T-helper 17 cell (primary cell): ENCODE measurements at places on chromosomes 16 and 17.

- DNase-seq, result no peak
Measured at GRCh38 chr17:31371511-31372097, 19.9 kb upstream of the RAB11FIP4 start.

GRCh38 chr17:56510554-56511342 lies 82.8 kb upstream of the NOG start:
- DNase-seq, result no peak

GRCh38 chr17:28745786-28746411 lies 2.1 kb downstream of the TRAF4 start:
- DNase-seq, result no peak

GRCh38 chr17:32813021-32813420 lies 63.9 kb downstream of the MYO1D start:
- no peak for DNase-seq

- no peak for DNase-seq
Measured at GRCh38 chr16:3842994-3843393, 37.5 kb downstream of the CREBBP start.

GRCh38 chr17:34301986-34302385 lies 16.4 kb downstream of the CCL11 start:
- DNase-seq, result no peak
